Stimulated activated CD4-positive, alpha-beta T cell treated with anti-CD3 and anti-CD28 coated beads, Interleukin-1b, Interleukin-23, amount 100 ng/mL, for 24 hours (primary cell): ENCODE measurements at places on chromosomes 7 and 10.

DNA sequence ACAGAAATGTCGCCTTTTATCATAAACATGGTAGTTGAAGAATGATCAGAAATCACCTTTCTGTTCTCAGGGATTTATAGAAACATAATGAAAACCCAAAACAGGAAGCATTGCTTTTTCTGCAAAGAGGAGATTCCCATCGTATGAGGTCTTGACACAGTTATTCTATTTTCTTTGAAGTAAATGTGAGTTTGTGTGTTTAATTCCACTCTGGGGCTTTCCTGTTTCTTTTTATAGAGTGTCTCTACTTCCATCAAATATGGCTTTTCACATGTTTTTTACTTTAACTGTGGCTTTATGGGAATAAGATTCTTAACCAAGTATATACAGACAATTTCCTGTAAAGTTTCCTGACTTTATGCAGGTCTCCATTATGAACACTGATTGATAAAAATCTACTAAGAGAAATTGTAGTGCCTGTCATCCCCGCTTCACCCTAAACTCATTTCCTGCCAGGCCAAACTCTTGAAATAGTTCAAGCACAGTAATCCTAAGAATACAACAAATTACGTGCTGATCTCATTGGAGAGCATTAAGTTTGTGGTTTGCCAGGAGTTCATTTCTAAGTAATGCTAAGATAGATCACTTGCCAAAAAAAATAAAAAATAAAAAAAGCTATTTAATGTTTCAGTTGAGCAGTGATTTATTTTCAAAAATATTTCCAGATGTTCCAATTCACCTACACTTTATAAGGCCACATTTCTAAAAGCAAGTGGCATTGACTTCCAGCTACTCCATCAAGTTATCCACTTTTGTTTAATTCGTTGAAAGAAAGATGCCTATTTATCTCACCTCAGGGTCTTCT is 52.2 kb upstream of the SEC61G start:
- no peak for DNase-seq

GRCh38 chr7:99374111-99375064 is at the start of gene ARPC1B:
TSS of gene ARPC1B (plus strand) at chr7:99374730. CDS start at chr7:99385715, 10,985 bp downstream.
- DNase-seq: peak; percentile 80

- no peak for DNase-seq
Observed at GRCh38 chr7:111096997-111097396, 6.1 kb downstream of the LRRN3 start.

DNA sequence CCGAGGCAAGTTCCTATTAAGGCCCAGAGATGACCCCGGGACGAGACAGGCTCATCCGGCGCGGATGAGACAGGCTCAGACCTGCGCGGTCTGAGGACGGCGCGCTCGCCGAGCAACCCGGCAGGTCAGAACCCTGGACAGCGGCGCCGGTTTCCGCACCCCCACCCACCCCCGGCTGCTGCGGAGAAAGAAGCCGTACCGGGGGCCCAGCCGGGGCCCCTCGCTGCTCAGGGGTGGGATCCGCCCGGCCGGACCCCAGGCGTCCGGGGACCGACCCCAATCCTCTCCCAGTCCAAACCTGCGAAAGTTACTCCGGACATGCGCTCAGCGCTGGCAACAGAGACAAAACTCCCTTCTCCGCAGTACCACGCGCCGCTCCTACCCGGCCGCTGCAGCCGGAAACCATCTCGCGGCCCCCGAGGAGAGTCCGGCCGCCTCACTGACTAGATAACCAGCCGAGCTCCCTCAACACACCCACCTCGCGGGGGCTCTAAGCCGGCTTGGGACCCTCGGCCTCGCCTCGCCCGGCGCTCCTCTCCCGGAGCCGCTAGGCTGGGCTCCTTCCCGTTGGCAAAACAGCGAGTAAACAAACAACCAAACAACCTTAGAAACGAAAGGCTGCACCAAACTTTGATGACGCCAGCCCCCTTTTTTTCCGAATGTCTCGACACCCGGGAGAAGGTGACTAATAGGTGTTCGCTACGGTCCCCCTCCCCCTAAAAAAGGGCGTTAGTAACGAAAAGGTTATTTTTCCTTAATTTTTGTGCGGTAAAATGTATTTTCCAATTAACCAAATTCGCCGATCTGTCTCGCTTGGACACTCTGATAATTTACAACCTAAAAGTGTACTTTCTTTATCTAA is 2.3 kb upstream of the DRGX start:
- DNase-seq: peak; percentile 43

GRCh38 chr10:60376221-60377041 is 13.2 kb downstream of the ANK3 start:
- DNase-seq: no peak

DNA sequence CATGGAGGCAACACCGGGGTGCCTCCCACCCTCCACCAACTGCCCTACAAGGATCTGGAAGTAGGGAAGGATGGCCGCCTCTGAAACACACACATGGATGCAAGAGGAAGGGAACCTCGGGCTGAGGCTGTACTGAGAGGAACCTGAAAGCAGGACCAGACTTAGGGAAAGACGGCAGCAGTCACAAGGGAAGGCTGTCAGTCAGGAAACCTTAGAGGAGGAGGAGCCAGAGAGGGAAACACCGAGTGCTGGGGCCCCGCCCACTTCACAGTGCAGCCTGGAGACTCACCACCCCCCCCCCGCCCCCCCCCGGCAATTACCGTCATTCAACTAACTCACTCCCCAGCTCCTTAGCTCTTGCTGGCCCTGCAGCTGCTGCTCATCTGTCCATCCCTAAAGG is 2.5 kb downstream of the CYREN start:
- DNase-seq: no peak

GRCh38 chr10:13263591-13263990 is 29.4 kb upstream of the UCMA start:
- DNase-seq: no peak

DNA sequence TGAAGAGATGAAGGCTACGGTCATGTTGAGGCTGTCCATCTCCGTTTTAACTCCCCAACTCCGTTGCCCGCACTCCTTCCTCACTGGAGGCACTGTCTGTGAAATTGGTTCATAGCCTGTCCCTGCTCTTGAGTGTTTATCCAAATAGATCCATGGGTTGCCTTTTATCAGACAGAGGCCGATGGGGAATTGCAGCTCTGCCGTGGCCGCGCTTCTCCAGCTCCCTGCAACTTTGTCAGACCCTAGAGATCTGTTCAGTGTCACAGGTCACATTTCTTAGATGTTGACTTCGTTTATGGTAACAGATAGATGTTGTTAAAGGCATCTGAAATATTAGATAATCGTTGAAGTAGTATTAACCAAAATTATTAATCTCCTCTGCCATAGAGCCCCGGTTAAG is 14.7 kb downstream of the PPP2R2D start:
- DNase-seq: no peak

DNA sequence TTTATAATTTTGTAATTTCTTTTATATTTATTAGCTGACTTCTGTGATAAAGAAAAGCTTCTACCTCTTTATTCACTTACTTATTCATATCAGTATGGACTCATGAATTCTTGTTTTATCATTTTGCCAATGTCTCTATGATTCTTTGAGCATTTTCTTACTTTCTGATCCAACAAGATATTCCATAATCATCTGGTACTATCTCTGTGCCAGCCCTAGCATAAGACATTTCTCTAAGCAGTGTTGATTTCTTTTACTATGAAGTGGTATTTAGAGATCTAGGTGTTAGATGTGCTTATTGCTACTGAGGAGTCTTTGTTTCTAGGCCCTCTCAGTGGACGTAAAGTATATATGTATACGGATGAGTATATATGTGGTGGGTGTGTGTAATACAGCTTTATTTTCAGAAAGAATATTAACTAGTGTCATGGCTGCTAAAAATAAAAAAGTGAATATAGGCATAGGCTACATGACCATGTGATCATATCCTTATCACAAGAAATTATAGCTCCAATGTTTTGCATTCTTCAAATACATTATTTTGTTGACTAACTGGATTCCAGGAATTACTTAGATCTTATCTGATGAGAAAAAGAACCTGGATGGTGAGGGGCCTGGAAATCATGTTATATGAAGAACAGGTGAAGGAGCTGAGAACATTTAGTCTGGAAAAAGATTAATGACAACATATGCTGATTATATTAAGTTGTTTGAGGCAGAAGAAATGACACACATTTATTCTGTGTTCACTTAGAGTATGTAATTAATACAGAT is 13.1 kb downstream of the PHTF2 start:
- DNase-seq: no peak

DNA sequence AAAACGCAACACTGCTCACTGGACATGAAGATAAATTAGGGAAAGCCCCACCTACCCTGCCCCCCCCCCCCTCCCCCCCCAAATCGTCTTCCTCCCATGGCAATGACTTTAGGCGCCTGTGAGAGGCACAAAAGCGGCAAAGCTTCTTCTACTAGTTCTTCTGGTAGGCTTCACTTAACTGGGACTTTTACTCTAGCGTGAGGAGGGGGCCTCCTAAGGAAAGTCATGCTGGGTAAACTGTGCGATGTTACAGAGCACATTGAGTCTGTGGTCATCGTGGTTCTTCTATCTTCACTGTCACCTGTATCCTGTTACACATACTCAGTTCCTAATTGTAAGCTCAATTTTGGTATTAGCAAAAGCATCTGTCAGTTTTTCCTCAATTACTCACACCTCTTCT is 25.1 kb downstream of the HSPB1 start:
- DNase-seq: no peak

- no peak for DNase-seq
Observed at GRCh38 chr10:99523251-99523773, 9.4 kb upstream of the NKX2-3 start.

- DNase-seq: no peak
Observed at GRCh38 chr10:83253011-83253671, 886.2 kb upstream of the GHITM start.

GRCh38 chr10:109007514-109007913 is 915.8 kb downstream of the XPNPEP1 start:
- DNase-seq: no peak

GRCh38 chr10:79354141-79354540 is 6.9 kb downstream of the PPIF start:
- DNase-seq: no peak

- no peak for DNase-seq
Observed at GRCh38 chr7:108099713-108100112, 30.4 kb downstream of the LAMB4 start.
